Astrocyte (in vitro differentiated cells and primary cell): ENCODE measurements at places on chromosomes 4 and X.
A peak's percentile ranks its signal among the peaks of the same experiment; 100 is the strongest.

DNA sequence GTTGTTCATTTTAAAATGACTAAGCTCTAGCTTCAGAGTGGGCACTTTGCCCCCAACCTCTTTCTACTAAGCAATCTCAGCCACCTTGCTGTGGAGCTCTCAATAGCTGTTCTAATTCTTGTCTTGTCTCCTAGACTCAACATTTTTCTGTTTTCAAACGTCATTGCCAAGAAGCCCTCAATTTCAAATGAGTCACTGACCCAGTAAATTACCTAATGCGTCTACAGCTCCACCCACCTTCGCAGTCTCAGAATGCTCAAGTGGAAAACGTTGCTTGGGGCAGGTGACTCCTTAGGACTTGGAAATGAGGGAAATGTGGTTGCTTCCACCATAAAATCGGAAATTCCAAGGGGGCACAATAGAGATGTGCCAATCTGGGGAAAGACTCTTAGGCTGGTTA is 59.0 kb downstream of the ING2 start:
- peak; percentile 78 for DNase-seq

DNA sequence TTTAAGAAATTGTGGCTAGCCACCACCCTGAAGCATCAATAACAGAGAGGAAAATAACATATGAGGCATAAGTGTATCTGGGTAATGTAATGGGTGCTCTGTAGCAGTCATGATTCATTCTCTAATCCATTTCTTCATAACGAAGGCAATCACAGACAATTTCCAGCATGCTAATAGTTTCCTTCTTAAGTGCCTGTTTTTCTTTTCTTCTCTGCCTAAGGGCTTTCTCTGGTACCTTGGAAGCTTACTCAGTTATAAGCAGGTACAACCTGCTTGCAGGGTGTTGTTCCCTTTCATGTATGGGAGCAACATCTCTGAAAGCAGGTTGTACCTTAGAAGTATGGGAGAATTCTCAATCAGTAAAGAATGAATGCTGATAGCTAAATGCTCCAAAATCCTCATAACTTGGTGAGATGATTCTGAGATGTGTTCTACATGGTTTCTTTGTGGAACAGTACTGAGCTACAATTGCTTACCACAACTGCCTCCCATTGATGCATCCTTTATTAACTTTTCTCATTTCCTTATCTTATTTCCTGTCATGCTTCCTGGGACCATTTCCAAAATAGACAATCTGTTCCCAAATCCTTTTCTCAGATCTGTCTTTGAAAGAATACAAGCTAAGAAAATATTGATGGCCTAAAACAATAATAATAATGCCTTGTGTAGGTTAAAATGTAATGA is 247.6 kb downstream of the PAPSS1 start:
- DNase-seq: no peak

- no peak for DNase-seq
Measured at GRCh38 chrX:13547671-13548070, 21.7 kb upstream of the EGFL6 start.

DNA sequence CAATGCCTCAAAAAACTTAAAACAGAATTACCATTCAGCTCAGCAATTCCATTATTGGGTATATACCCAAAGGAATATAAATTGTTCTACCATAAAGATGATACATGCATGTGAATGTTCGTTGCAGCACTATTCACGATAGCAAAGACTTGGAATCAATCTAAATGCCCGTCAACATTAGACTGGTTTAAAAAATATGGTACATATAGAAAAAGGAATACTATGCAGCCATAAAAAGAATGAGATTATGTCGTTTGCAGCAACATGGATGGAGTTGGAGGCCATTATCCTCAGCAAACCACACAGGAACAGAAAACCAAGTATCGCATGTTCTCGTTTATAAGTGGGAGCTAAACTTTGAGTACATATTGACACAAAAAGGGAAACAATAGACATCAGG is 10.9 kb upstream of the SYNPO2 start:
- no peak for DNase-seq
